ENCODE measurements at places on chromosomes 16 and 17. TPM values are rescaled to one million over a fixed set of nuclear protein-coding genes. Genes with fewer than 3 reads are reported as not detected.

- DNase-seq = no peak
Observed at GRCh38 chr16:19697756-19698318, 20.2 kb downstream of the KNOP1 start.

GRCh38 chr16:29198731-29199521 lies 207.6 kb downstream of the NPIPB11 start:
- no peak for DNase-seq

SOST gene
- total RNA-seq = not detected

FAAP100 gene
- total RNA-seq = 51.2 TPM

- DNase-seq = no peak
Observed at GRCh38 chr17:75847614-75848522, 3.7 kb upstream of the UNC13D start.

- DNase-seq = no peak
Observed at GRCh38 chr17:57810721-57811637, 38.9 kb downstream of the MRPS23 start.

CDH1 gene
- total RNA-seq = 0.76 TPM

All from K562 (cell line).